ENCODE measurements at places on chromosomes 13 and 19.

GRCh38 chr19:47280183-47280797 lies 5.6 kb downstream of the INAFM1 start:
- DNase-seq, result peak; percentile 68

DNA sequence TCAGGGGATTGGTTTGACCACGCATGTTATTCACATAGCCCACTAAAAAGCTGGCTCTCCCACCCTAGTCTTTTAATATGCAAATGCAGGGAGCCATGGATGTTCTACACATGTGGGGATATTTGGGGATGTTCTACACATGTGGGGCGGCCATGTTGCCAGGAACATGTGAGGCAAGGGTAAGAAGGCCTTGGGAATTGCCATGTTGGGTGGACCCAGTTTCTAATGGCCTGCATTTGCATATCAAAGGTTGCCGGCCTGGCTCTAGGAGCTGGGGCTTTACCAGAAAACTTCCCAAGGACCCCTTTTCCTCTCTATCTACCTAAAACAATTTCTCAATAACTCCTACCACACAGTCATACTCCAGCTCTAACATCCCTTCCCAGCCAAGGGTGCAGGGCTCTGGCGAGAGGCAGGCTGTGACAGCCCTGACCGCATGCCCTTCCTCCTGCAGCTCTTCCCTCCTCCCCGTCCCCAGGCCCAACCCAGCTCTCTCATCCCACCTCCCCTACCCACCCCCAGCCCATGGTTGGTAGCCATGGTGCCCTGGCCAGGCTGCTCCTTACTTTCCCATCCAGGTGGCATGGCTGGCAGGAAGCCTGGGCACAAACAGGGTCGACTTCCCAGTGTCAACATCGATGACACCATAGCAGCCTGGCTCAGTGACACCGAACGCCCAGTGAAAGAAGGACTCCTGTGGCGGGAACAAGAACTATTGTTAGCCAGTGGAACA lies 11.0 kb downstream of the PEPD start:
- DNase-seq, result no peak

GRCh38 chr19:55005684-55006488 lies 32.2 kb downstream of the GP6 start:
- peak; percentile 12 for DNase-seq

DNA sequence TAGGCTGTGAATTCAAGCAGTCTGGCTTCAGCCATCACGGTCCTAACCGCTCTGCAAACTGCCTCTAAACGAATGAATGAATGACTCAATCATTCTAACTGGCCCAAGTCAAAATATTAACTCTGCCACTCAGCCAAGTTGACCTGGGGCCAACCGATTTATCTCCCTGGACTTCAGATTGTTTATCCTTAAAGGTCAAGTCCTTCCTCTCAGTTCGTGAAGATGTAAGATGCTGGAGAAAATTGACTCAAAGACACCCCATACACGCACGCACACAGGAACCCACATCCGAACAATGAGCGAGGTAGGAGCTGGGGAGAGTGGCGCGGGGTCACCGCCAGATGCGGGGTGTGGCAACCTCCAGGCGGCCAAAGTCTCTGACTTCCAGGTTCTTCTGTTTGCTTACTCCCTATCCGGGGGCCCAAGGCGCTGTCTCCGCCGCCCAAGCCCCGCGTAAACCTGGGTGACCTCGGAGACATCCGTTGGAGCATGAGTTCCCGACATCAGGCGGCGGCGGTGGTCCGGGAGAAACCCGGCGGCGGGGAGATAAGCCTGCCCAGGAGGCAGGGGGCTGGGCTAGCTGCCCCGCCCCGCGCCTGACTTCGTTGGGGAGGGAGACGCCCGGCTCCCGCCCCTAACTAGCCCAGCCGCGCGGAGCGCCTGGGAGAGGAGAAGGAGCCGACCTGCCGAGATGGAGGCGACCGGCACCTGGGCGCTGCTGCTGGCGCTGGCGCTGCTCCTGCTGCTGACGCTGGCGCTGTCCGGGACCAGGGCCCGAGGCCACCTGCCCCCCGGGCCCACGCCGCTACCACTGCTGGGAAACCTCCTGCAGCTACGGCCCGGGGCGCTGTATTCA lies at the start of gene CYP2S1:
CYP2S1 (plus strand) TSS at position 646 of the 856 bp plus-strand sequence; CDS start at position 692, 46 bp downstream.
- no peak for DNase-seq

GRCh38 chr19:45211751-45212381 lies 33.3 kb downstream of the BLOC1S3 start:
- DNase-seq, result no peak

DNA sequence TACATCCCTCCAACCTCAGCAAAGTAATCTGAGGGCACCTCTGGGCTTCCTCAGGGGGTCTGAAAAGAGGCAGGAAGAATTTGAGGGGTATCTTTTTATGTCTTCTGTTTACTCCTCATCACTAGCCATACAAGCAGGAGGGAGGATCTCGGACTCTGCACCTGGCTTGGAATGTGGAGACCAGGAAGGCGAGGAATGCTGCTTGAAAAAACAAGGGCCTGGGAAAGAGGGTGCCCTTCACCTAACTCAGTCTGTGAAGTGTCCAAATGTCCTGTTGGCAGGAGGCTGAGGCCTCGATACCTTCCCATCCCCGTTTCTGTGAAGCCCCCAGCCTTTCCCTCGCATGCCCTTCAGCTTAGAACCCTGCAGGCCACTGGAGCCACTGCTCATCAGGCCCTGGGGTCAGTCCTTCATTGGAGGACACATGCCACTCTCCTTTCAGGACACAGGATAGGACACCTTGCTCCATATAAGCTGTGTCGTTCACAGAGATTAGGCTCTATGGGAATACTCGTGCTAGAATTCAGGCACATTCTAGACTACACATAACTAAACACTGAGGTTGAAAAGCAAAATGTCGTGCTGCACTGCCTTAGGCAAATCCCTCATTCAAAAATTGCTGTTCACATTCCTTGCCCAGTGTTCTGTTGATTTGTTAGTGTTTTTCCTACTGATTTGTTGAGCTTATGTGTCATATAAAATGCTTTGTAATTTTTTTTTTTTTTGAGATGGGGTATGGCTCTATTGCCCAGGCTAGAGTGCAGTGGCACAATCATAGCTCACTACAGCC lies 49.7 kb downstream of the ESD start:
- no peak for DNase-seq

- no peak for DNase-seq
Observed at GRCh38 chr13:45674908-45675307, 27.2 kb upstream of the CBY2 start.

GRCh38 chr19:27962264-27962663 lies 1250.7 kb downstream of the UQCRFS1 start:
- DNase-seq, result no peak

GRCh38 chr19:4606921-4607678 lies 32.2 kb upstream of the TNFAIP8L1 start:
- DNase-seq, result no peak

DNA sequence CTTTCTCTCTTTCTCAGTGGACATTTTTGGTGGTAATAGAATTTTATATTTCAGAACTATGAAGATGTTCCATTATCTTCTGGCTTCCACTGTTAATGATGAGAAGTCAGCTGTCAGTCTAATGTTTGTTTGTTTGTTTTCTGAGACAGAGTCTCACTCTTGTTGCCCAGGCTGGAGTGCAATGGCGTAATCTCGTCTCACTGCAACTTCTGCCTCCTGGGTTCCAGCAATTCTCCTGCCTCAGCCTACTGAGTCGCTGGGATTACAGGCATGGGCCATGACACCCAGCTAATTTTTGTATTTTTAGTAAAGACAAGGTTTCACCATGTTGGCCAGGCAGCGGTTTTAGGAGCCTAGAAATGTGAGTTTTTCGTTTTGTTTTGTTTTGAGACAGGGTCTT lies 4.7 kb downstream of the ZNF317 start:
- no peak for DNase-seq

DNA sequence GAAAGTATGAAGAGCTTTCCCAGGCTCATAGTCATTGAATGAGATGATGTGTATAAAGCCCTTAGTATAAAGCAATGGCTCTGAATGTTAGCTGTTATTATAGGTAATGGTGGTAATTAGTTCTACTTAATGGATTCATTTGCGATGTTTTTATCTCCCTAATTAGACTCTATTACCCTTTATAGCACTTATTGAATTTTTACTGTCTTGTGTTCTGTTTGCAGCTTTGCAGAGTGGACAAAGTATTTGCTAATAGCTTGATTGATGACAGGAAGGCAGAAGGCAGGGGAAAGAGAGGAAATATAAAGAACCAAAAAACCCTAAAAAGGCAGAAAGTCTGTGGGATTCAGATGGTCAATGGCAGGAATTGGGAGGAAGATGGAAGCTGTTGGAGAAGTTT lies 524.4 kb upstream of the SPRY2 start:
- no peak for DNase-seq

- no peak for DNase-seq
Observed at GRCh38 chr13:38308736-38309135, 40.9 kb upstream of the UFM1 start.

DNA sequence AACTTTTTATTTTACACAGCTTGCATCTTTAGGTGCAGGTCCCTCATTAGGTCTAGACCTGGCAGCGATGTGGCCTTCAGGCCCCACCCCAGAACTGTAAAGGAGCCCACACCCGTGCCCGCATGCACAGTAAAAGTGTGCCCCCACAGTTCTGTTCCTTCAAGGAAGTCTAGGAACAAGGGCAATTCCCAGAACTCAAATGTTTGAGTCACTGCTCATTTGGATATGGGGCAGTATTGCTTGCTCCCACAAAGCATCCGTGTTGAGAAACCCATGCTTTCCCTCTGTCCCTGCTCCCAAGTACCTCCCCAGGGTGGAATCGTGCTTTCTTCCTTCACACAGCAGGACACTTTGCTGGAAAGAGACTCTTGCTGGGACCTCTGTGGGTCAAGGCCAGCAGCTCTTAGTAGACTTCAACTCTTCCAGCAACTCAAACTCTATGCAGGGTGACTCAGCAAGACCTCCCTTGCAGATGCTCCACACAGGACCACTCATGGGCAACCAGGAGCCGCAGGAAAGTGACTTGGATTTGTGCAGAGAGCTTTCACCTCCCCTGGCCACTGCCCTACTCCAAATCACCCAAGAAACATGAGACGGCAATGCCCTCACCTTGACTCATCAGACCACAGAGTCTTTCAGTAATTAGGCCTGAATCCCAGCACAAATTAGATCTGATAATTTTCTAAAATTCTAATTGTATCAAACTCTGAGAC lies 12.3 kb downstream of the SLC7A1 start:
- DNase-seq, result no peak

DNA sequence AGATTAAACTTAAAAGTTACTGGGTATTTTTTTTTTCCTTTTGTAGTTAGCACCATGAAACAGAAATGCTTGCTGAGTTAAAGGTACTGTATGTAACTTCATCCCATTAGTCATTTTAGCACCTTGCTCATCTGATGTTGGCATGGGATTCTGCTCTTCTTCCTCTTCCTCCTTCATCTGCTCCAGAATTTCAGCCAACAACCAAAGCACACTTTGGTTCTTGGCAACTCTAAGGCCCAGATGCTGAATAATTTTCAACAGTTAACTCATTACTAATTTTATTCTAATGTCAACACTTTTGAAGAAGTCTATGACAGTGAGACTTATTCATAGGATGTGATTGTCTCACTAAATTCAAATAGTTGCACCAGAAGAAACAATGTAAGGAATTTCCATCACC lies 359.2 kb downstream of the KCTD12 start:
- no peak for DNase-seq

- no peak for DNase-seq
Observed at GRCh38 chr19:58578012-58578925, 5.1 kb upstream of the MZF1 start.

DNA sequence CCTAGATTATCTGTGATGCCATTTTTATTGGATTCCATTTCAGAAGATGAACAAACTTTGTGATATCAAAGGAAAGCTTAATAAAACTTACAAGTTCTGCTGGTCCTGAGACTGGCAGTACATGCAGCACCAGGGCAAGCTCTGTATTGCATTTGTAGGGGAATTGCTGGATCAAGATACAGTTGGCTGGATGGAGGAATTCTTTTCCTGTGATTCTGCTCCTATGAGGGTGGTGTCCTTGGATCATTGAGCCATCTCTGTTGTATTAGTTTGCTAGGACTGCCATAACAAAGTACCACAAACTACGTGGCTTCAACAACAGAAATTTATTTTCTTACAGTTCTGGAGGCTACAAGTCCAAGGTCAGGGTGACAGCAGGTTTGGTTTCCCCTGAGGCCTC lies 33.9 kb upstream of the CSNK1A1L start:
- DNase-seq, result no peak

DNA sequence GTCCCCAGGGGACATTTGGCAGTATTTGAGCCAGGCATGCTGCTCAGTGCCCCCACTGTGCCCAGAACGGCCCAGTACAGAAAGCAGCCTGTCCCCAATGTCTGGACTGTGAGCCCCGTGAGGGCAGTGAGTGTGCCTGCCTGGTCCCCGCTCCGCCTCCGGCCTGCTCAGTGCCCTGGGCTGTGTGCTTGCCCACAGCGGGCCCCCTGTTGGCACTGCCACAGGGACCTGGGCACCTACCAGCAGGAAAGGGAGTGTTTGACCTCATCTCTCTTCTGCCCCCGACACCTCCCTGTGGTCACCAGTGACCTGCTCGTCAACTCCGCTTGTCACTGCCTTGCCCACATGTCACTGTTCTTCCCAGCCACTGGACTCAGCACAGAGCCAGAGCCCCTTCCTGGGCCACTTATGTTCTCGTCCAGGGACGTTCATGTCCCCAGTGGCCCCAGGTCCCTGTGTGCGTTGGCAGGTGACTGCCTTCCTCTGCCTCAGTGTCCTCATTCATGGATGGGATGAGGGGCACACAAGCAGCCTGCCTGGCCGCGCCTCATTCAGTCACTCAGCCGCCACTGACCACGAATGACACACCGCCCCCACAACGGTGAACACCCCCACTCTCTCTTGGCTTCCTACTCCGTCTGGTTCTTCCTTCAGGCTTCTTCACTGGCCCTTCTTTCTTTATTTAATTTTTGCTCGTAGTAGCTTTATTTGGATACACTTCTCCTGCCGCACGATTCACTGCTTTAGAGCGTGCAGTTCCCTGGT lies 2.8 kb downstream of the FZR1 start:
- no peak for DNase-seq

DNA sequence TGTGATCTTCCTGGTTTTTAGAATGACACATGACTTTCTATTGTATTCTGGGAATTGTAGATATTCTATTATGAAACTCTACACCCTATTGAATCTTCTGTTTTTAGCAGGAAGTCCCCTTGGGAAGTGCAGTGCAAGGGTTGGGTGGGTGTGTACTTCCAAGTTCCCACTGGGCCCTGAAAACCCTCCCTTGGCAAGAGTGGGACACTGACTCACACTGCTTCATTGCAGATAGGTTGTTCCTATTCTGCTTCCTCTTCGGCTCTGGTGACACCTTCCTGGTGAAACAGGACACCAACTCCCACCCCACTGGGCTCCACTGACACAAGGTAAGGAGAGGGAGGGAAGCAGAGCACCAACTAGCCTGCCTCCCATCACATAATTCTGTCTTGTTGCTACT lies 121.8 kb downstream of the KCTD12 start:
- no peak for DNase-seq
